Immature natural killer cell (primary cell): ENCODE measurements at places on chromosomes 7 and 10. TPM values are rescaled to one million over a fixed set of nuclear protein-coding genes. Genes with fewer than 3 reads are reported as not detected.

DNA sequence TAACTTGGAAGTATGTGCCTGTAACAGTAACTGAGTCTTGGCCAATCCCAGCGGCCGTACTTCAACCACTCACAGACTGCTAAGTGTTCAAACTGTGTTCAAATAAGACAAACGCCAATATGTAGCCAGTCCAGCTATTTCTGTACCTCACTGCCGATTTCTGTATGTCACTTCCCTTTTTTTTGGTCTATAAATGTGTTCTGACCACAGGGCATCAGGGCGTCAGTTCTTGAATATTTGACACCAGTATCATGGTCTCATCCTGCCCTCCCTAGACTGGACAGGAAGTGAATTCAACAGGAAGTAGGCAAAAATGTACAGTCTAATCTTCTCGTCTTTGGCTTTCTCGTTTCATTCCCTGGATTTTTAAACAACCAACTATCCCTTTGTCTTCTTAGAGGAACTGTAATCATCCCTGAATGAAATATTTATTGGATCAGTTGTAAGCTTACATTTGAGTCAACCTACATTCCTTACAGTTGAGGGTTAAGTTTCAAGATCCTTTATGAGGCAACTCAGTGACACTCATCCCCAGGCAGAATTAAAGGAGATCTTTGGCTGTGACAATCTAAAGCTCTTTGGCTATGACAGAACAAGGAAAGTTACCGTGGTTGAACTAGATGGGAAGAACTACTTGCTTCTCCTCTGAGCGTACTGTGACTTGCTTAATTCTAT lies 232.7 kb downstream of the NSUN6 start:
- no peaks in the 10 kb centered on the region for H3K36me3 ChIP-seq
- no peak overlapping the region for H3K27ac ChIP-seq
- no peak for DNase-seq

- H3K36me3 ChIP-seq, result peaks cover 7% of the 10 kb centered on the region
- H3K27ac ChIP-seq, result no peak overlapping the region
- H3K27me3 ChIP-seq, result peaks cover 22% of the 10 kb centered on the region
- no peak for DNase-seq
- H3K4me3 ChIP-seq, result no peak overlapping the region
These were observed 3.1 kb upstream of the ADAM12 start for GRCh38 chr10:126391192-126391885.

DNA sequence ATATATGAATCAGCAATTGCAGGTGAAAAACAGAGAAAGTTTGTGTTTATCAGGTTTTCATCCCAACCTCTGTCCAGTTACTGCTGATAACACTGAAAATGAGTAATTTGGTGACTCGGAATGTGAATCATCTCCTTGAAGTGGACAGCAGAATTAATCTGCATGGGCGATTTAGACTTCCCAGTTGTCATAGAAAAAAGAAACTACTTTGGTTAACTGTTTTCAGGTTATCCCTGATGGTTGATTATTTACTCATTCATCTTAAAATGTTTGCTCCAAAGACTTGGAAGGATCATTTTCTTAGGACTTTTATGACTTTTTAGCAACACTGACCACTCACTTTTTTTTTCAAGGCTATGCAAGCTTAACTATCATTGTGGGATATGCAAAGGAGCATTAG lies 504.1 kb upstream of the ANKRD30A start:
- H3K4me3 ChIP-seq, result no peak overlapping the region
- DNase-seq, result no peak
- H3K27ac ChIP-seq, result no peak overlapping the region
- H3K36me3 ChIP-seq, result no peaks in the 10 kb centered on the region
- H3K27me3 ChIP-seq, result no peaks in the 10 kb centered on the region

DNA sequence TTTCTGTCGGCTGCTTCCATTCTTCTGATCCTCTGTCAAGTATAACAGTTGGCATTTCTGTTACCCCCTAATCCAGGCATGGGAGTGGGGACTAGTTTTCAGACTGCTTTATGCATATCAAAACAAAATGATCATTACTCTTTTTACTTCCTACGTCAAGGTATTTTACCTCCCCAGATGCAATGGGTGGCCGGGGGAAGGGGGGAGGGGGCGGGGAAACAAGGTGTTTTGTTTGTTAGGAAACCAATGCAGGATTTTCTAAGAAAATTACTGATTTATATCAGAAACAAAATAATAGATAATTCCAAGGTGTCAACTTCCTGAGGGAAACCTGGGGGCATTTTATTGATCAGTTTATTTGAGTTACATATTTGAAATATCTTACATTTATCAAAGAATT lies 66.3 kb downstream of the NRF1 start:
- DNase-seq, result no peak
- no peak overlapping the region for H3K4me3 ChIP-seq
- H3K27me3 ChIP-seq, result no peaks in the 10 kb centered on the region
- H3K4me1 ChIP-seq, result peaks cover 1% of the 10 kb centered on the region
- H3K27ac ChIP-seq, result no peak overlapping the region
- H3K36me3 ChIP-seq, result peaks cover 33% of the 10 kb centered on the region

Gene SRRM3
- not detected for polyA plus RNA-seq

Gene CBLL1
- 41.1 TPM for polyA plus RNA-seq

Gene ATRNL1
- not detected for polyA plus RNA-seq

Gene GSDME
- polyA plus RNA-seq, result not detected

Gene ENO4
- not detected for polyA plus RNA-seq
